Astrocyte of the hippocampus (primary cell): ENCODE measurements at places on chromosomes 6 and 20.

DNA sequence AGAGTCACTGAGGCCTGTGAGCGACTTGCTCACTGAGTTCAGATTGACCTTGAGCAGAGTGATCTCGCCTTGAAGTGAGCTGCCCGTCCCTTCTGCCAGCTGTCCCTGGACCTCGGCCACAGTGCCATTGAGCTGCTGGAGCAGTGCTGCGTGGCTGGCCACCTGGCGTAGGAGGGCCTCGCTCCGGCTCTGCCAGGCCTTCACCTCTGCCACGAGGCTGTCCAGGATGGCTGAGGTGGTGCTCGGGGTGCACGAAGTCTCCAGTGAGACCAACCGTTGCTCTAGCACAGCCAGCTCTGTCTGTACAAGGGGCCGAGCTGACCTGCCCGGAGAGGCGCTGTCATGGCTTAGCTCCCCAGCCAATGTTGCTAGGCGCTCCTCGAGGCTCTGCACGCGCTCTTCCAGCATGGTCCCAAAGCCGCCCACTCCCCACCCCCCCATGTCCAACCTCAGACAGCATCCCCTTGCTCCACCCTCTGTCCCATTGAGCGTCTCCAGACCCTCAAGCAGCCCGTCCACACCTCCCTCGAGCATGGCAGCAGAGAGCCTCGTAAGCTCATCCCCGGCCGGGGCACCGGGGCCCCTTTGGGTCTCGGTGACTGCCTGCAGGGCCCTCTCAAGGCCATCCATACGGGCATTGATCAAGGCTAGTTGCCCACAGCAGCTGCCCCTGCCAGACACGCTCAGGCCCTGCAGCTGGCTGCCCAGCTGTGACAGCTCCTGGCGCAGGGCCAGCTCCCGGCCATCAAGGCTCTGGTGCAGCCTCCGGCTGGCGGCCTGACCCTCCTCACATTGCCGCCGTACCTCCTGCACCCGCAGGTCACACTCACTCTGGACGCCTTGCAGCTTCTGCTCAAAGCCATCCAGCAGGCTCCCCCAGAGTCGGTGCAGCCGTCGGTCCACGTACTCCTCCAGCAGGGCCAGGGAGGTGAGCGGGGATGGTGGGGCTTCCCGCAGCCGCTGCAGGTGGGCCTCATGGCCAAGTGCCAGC, 4.6 kb downstream of the EMILIN3 start:
- DNase-seq, result no peak

GRCh38 chr20:51385646-51386530, 156.6 kb downstream of the NFATC2 start:
- peak; percentile 61 for DNase-seq

- no peak for DNase-seq
Measured at GRCh38 chr6:146077992-146078391, 49.1 kb downstream of the GRM1 start.

DNA sequence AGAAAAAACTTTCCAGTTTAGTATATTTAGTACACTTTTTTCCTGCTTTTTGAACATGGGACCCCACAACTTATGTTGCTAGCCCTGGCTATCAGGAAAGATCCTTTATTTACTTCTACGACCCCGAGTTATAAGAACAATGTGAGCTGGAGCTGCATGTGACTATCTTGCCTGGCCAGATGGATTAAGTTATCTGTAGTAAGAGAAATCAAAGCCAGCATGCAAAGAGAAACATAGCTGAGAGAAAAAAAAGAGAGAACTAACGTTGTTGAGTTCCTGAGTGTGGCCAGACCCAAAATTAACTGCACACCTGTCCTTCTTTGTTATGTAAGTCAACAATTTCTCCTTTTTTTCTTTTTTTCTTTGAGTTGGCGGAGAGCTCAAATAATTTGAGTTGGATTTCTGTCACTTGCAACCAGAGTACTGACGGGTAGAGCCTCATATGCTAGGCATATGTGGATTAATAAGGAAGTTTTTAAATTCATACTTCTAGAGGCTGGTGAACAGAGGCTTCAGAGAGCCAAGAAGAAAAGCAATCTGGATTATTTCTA, 219.5 kb downstream of the HACE1 start:
- no peak for DNase-seq

GRCh38 chr6:138523347-138524210, 24.3 kb upstream of the NHSL1 start:
- DNase-seq, result no peak

- no peak for DNase-seq
Measured at GRCh38 chr20:30949761-30950160, 307.7 kb upstream of the DEFB115 start.

DNA sequence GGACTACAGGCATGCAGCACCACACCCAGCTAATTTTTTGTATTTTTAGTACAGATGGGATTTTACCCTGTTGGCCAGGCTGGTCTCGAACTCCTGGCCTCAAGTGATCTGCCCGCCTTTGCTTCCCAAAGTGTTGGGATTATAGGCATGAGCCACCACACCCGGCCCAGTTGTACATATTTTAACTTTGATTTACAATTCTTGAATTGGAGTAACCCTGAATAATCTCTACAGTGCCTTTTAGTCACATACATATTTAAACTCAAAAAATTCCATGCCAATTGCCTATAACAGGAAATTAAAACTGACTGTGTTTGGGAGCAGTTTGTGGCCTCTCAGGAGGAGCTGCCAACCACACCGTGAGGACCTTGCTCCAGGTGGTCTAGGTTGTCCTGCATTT, 199.8 kb upstream of the PDE10A start:
- no peak for DNase-seq

GRCh38 chr20:55544638-55545037, 460.7 kb downstream of the CBLN4 start:
- DNase-seq, result no peak

GRCh38 chr6:30231067-30231466, 17.9 kb upstream of the TRIM26 start:
- no peak for DNase-seq

- DNase-seq, result no peak
Measured at GRCh38 chr6:11951868-11952267, 60.2 kb upstream of the HIVEP1 start.

DNA sequence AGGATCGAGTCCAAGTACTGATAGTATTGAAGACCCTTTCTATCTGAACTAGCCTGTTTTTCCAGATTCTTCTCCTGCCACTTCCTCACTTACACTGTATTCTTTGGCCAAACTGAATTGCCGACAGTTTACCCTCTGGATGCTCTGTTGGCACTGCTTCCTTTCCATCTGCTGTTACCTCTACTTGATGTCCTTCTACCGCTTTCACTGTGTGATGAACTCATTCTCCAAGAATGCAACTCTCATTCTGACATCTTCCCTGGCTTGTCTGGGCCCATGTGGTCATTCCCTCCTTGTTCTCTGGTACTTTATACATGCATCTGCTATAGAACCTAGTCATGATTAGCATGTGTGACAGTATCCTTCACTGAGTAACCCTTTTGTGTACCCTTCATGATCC, 16.3 kb downstream of the RPRD1B start:
- peak; percentile 76 for DNase-seq

DNA sequence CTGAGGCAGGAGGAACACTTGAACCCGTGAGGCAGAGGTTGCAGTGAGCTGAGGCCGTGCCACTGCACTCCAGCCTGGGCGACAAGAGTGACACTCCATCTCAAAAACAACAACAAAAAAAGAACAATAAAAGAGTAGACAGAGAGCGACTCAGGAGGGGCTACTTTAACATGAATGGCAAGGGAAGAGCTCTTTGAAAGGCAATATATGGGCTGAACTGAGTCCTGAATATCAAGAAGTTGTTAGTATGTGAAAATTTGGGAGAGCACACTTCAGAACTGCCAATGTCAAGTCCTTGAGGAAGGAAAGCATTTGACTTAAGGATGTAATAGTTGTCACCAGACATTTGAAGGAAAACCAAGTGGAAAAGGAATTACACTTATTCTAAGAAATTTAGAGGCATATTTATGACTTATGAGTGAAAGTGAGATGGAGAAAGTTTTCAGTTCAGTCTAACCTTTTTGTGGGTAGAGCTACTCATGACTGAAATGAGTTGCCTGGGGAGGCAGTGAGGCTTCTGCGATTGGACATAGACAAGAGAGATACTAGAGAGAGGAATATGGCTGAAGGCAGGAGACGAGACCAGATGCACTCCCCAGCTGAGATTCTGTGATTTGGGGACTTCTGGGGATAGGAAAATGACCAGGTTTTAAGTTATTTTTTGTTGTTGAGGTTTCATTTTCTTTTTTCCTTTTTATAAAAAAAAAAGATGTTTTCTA, 48.6 kb upstream of the SLC16A10 start:
- no peak for DNase-seq

GRCh38 chr6:88984152-88984551, 20.7 kb upstream of the RNGTT start:
- no peak for DNase-seq

DNA sequence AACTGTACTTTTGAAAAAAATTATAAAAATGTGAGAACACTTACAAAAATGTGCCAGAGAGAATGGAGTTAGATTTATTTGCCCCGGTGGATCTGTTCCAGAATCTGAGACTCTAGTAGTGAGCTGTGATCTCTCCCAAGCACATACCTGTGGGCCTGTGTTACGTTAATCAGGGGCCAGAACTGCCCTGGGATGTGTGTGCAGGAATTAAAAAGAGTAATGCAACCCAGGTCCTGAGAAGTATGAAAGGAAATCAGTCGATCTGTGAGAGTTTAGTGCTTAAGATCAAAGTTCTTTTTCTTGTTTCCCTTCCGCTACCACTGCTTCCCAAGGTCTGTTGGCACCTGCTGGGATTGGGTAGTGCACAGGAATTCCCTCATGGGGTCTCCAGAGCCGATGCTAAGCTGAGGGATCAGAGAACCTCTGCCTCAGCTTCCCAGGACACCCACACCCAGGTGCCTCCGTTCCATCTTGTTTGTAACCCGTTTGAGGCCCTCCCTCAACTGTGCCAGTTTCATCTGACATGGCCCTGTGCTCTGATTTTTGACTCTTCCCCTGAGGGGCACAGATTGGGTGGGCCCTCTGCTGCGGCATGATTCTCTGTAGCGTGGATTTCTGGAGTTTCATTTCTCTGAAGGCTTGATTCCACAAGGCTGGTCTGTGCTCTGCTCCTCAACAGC, 87.7 kb downstream of the RREB1 start:
- no peak for DNase-seq

DNA sequence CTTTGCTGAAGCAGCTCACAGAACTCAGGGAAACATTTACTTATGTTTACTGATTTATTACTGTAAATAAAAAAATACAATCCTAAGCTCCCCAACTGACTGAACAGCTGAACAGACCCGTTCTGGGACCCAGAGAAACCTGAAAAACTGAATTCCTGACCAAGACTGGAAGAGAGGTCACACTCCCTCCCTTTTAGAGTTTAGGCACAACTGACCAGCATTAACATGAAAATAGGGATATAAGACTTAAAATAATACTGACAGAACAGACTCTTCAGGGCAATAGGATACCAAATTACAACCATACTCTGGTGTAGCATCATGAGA, 11.7 kb upstream of the RPS10 start:
- no peak for DNase-seq

GRCh38 chr20:45465491-45466266, 3.9 kb upstream of the WFDC2 start:
- DNase-seq, result no peak

- DNase-seq, result no peak
Measured at GRCh38 chr6:1400126-1400850, 10.9 kb downstream of the FOXF2 start.
